Renal cortex interstitium (tissue), 15 donors: ENCODE measurements at places on chromosomes 7 and 10. TPM values are rescaled to one million over a fixed set of nuclear protein-coding genes. Genes with fewer than 3 reads are reported as not detected.

Gene TBXAS1
- 34.5 TPM for polyA plus RNA-seq

Gene FGL2
- polyA plus RNA-seq, result 71.8 TPM

Gene CNPY4
- 47.0 TPM for polyA plus RNA-seq

Gene CLDN4
- 83.9 TPM for polyA plus RNA-seq

Gene C10orf62
- polyA plus RNA-seq, result 1.3 TPM

Gene ANKRD2
- 0.42 TPM for polyA plus RNA-seq

Gene ENKUR
- 3.4 TPM for polyA plus RNA-seq

Gene SEMA3D
- polyA plus RNA-seq, result 44.8 TPM

Gene TRIP6
- 63.7 TPM for polyA plus RNA-seq

Gene GARIN1A
- 2.4 TPM for polyA plus RNA-seq

Gene TMEM213
- 39.7 TPM for polyA plus RNA-seq

Gene AKR1D1
- polyA plus RNA-seq, result 0.17 TPM

Gene CACNB2
- polyA plus RNA-seq, result 2.7 TPM

Gene ANKRD61
- polyA plus RNA-seq, result 1.0 TPM

Gene ATG9B
- 4.2 TPM for polyA plus RNA-seq

Gene HMX3
- polyA plus RNA-seq, result not detected

Gene CDNF
- 2.0 TPM for polyA plus RNA-seq

Gene PIP
- not detected for polyA plus RNA-seq

Gene COL1A2
- 650 TPM for polyA plus RNA-seq

Gene ANXA8L1
- 0.14 TPM for polyA plus RNA-seq

Gene LRRC18
- polyA plus RNA-seq, result 0.16 TPM

Gene FAM13C
- polyA plus RNA-seq, result 7.1 TPM

Gene HOXA10
- 140 TPM for polyA plus RNA-seq

Gene MRPS16
- polyA plus RNA-seq, result 92.9 TPM

Gene MSMB
- polyA plus RNA-seq, result not detected

Gene EVX1
- polyA plus RNA-seq, result not detected

Gene LCOR
- 30.5 TPM for polyA plus RNA-seq

Gene VWDE
- 4.6 TPM for polyA plus RNA-seq

Gene ADD3
- polyA plus RNA-seq, result 280 TPM

Gene POU6F2
- polyA plus RNA-seq, result 0.35 TPM
